ENCODE measurements at places on chromosomes 2 and 18.
A peak's percentile ranks its signal among the peaks of the same experiment; 100 is the strongest.

- DNase-seq = no peak
Measured at GRCh38 chr2:34705551-34706247, 1106.6 kb upstream of the FAM98A start.

DNA sequence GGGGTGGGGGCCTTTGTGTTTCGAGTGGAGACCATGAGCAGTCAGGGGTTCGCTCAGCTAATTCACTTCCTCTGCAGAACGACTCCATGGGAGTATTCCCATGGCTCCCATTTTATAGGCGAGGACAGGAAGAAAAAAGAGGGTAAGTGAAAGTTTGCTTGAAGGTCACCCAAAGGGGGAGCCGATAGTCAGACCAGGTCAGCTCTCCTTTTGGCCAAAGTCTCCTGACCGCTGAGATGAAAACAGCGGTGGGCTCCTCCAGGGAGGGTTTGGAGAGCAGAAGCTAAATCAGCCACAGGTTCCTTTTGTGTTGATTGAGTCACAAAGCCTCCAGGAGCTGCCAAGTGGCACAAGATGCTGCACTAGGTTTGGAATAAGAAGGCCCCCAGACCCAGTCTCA is 34.1 kb upstream of the CTAGE1 start:
- DNase-seq = no peak

GRCh38 chr2:165634282-165634681 is 159.8 kb downstream of the GALNT3 start:
- DNase-seq = no peak

GRCh38 chr2:67374481-67374880 is 22.7 kb upstream of the ETAA1 start:
- DNase-seq = no peak

DNA sequence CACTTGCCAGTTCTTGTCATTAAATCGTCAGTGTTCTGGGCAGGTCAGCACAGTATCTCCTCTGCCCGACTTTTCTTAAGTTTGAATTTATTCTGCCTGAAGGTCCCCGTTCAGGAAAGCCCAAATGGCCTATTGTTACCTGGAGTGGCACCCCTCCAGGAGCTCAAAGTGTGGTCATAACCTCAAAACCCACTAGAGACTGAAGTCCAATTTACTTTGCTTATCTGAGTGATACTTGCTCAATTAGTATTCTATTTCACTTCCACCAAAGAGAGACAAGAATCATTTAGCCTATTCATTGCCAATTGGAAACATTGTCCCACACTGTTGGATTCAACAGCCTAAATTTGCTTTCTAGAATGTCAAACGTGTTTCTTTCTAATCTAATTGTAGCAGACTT is 375.3 kb downstream of the LNPK start:
- no peak for DNase-seq

GRCh38 chr2:174762464-174762863 is 1.8 kb downstream of the CHRNA1 start:
- no peak for DNase-seq

- no peak for DNase-seq
Measured at GRCh38 chr2:220460257-220460985, 833.0 kb downstream of the SLC4A3 start.

- DNase-seq = no peak
Measured at GRCh38 chr2:118654945-118655344, 192.5 kb downstream of the EN1 start.

GRCh38 chr2:218301176-218301819 is 9.0 kb upstream of the TMBIM1 start:
- DNase-seq = peak; percentile 80

DNA sequence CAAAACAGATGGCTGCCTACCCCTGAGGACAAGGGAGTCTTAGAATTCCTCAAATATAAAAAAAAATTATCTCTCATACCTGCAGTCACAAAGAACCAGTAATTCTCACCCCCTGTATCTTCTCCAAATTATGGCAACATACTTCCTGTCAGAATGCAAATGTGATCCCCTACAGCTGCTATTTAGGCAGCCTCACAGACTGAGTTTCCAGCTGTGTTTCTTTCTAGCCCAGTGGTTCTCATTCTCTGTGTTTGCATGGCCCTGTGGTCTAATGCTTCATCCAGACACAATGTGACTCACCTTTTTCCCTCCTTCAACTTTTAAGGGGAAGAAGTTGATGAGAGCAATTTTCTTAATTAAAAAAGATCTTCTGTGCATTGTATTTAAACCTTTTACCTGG is 726.3 kb downstream of the TSN start:
- no peak for DNase-seq

DNA sequence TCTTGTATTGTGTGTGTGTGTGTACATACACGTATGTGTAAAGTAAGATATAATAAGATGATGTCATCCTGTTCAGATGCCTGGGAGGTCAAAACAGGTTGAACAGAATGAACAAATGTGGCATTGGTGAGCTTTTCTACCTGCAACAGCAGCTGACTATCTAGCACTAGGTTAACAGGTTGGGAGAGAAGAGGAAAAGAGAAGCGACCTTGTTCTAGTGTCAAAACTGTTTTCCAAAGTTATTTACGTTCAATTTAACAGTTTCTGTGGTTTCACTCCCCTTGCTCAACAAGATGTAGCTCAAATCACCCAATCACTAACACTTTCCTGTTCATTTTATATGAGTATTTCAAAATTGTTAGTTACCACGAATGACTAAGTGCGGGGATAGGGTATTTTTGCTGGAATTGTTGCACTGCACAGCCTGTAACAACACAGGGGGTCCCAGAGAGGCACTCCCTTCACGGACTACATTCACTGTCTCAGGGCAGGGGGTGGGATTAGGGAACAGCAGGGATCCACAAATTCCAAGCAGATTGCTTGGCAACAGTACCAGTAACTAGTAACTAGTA is 67.5 kb upstream of the DTNB start:
- no peak for DNase-seq

- no peak for DNase-seq
Measured at GRCh38 chr2:108971661-108972566, 17.1 kb downstream of the EDAR start.

DNA sequence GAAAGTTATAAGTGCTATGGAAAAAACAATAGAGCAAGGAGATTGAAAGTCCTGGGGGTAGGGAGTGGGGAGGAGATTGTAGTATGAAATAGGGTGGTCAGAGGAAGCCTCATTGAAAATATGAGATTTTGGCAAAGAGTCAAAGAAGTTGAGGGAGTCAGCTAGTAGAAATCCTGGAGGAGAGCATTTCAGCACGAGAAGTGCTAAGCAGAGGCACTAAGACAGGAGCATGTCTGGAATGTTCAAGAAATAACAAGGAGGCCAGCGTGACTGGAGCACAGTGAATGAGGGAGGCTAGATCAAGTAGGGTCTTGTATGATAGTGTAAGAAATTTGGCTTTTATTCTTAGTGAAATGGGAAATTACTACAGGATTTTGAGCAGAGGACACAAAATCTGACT is 2.1 kb upstream of the TSPYL6 start:
- DNase-seq = no peak

DNA sequence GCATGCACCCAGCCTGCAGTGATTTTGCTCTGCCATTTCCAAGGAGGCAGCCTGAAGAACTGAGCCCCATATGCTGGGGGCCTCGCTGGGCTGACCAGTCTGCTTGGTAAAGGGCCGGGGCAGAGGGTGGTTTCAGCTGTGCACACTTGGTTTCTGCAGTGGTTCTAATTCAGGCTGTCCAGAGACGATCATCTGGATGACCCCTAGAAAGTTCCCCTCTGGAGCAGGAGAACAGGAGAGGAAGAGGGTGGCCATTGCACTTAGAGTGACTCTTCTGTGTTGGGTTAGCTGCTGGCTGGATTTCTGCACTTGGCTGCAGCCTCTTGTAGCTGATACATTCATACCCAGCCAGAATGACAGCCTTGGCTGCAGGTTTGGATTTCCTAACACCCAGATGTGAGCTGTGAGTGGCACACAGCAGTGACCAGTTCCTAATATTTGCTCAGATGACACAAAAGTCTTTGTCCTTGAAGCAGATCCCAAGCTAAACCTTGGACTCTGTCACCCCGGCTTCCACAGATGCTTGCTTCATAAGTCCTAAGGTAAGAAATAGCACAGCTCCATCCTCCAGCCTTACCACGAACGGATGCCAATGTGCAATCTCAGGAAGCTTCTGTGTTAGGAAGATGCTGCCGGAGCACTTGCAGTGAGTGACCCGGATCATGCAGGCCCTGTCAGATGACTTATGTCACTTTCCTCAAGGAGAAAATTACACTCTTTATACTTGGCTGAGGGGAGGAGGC is 105.6 kb downstream of the HNRNPLL start:
- DNase-seq = no peak

DNA sequence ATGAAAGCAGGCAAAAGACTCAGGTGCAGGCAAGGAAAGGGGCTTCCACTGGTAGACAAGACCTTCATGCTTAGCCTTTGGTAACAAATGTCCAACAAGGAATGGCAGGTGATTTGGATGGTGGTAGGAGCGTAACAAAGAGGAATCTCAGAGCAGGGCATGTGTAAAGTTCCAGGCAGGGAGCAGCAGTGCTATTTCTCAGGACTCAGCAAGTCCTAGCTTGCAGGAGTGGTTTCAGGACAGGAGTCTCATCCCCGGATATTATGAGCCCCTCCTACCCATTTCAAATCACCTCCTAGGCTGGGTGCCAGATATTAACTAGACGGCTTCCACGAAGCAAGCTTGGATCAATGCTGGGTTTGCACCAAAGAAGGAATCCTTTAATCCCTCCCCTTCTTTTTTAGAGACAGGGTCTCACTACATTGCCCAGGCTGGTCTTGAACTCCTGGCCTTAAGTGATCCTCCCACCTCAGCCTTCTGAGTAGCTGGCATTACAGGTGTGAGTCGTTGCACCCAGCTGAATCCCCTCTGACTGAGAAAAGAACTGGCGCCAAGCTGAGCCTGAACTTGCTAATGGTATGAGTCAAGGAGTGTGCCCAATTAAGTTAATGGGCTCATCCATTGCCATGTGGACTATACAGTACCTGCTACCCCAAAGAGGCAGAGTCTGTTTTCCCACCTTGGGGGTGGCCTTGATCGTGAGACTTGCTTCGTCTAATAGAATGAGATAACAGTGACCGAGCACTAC is 190.3 kb downstream of the ARL4C start:
- DNase-seq = no peak

DNA sequence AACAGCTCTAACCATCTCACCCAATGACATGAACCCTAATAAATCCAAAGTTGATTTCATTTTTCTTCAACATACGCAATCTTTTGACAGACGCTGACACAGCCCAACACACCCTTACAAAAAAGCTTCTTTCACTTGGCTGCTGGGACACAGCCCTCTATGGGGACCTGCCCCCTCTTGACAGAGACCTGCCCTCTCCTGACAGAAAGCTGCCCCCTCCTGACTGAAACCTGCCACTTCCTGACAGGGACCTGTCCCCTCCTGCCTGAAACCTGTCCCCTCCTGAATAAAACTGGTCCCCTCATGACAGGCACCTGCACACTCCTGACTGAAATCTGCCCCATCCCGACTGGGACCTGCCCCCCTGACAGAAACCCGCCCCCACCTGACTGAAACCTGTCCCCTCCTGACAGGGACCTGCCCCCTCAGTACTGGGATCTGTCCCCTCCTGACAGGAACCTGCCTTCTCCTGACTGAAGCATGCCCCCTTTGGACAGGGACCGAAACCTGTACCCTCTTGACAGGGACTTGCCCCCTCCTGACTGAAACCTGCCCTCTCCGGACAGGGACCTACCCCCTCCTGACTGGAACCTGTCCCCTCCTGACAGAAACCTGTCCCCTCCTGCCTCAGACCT is 87.9 kb downstream of the PXDN start:
- no peak for DNase-seq

- no peak for DNase-seq
Measured at GRCh38 chr2:102141011-102141943, 1.3 kb upstream of the IL1R1 start.

DNA sequence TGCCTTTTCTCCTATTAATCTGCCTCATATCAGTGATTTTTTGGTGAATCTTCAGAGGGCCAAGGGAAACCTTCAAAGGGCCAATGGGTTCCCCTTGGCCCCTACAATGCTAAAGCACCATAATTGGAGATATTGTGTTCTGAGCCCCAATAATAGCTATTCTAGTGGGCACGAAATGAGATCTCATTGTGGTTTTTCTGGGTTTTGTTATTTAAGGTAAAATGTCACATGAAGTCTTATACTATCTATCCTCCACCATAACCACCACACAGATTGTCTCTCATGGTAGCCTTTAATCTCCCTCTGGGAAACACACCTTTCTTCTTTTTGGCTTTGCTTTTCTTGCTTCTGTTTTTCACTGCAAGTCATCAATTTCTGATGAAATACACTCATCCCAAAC is 152.8 kb downstream of the B3GNT2 start:
- no peak for DNase-seq

- no peak for DNase-seq
Measured at GRCh38 chr18:77482190-77483085, 232.8 kb downstream of the GALR1 start.
